Type B pancreatic cell (in vitro differentiated cells): ENCODE measurements at places on chromosomes 4 and X. TPM values are rescaled to one million over a fixed set of nuclear protein-coding genes. Genes with fewer than 3 reads are reported as not detected.

HEPH gene
- 28.6 and 41.4 TPM in 2 replicates for total RNA-seq

SSX4B gene
- not detected in 2 replicates for total RNA-seq

DNA sequence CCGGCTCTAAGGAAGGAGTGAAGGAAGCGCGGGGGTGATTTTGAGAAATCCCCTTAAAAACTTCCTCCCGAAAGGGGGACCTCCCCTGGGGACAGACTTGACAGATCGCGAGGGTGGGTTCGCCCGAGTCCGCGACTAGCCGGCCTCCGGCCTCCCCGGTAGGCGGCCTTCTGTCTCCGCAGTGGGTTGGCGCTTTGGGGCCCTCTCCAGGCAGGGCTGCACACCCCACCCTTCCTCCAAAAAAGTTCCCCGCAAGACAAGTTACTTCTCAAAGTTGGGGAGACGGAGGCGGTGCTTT is 24.8 kb downstream of the HOPX start:
- peaks cover 75% of the 10 kb centered on the region for H3K27me3 ChIP-seq
- peak overlapping the region; percentile 81 for H3K4me3 ChIP-seq
- no peaks in the 10 kb centered on the region for H3K36me3 ChIP-seq
- H3K27ac ChIP-seq: no peak overlapping the region
- DNase-seq: no peak
- H3K4me1 ChIP-seq: peaks cover 13% of the 10 kb centered on the region

- H3K4me1 ChIP-seq: peaks cover 9% of the 10 kb centered on the region
- peaks cover 36% of the 10 kb centered on the region for H3K36me3 ChIP-seq
- no peak overlapping the region for H3K27ac ChIP-seq
- DNase-seq: no peak
- no peak overlapping the region for H3K4me3 ChIP-seq
- no peaks in the 10 kb centered on the region for H3K27me3 ChIP-seq
Measured at GRCh38 chr4:1340181-1340747, 6.7 kb upstream of the UVSSA start.

- no peak for DNase-seq
- H3K36me3 ChIP-seq: no peaks in the 10 kb centered on the region
- peaks cover 19% of the 10 kb centered on the region for H3K27me3 ChIP-seq
- H3K4me1 ChIP-seq: peaks cover 21% of the 10 kb centered on the region
- H3K4me3 ChIP-seq: peak overlapping the region; percentile 75
- no peak overlapping the region for H3K27ac ChIP-seq
Measured at GRCh38 chr4:99564921-99565320, 1.1 kb upstream of the TRMT10A start.

GRCh38 chr4:89301902-89302301 is 5.7 kb downstream of the GPRIN3 start:
- peaks cover 17% of the 10 kb centered on the region for H3K4me1 ChIP-seq
- DNase-seq: no peak
- no peak overlapping the region for H3K27ac ChIP-seq
- no peak overlapping the region for H3K4me3 ChIP-seq
- H3K36me3 ChIP-seq: no peaks in the 10 kb centered on the region

- no peak overlapping the region for H3K27ac ChIP-seq
- no peaks in the 10 kb centered on the region for H3K27me3 ChIP-seq
- no peak for DNase-seq
- no peaks in the 10 kb centered on the region for H3K4me1 ChIP-seq
- no peaks in the 10 kb centered on the region for H3K36me3 ChIP-seq
Measured at GRCh38 chr4:149754526-149754925, 61.1 kb downstream of the IQCM start.
